ENCODE measurements at places on chromosomes 7 and 10. TPM values are rescaled to one million over a fixed set of nuclear protein-coding genes. Genes with fewer than 3 reads are reported as not detected.
A peak's percentile ranks its signal among the peaks of the same experiment; 100 is the strongest.

DNA sequence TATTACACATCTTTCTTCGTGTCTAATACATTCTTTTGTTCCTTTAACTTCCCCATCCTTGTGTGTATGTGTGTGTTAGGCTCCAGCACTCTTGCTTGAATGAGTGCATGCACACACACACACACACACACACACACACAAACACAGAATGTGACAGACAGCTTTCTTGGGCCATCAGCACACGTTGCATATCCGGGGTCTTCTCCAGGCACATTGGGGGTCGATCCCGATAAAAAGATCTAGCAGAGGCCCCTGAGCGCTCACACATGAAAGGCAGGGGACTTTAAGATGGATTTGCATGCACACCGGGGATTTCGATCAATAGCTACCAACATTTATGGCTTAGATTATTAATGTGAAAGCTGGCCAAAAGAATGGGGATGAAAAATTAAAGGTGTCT, 4.5 kb downstream of the SKIDA1 start:
- H3K4me3 ChIP-seq: peak overlapping the region; percentile 77
- peak overlapping the region; percentile 74 for H3K27ac ChIP-seq
- no peaks in the 10 kb centered on the region for H3K27me3 ChIP-seq
- no peaks in the 10 kb centered on the region for H3K36me3 ChIP-seq

DNA sequence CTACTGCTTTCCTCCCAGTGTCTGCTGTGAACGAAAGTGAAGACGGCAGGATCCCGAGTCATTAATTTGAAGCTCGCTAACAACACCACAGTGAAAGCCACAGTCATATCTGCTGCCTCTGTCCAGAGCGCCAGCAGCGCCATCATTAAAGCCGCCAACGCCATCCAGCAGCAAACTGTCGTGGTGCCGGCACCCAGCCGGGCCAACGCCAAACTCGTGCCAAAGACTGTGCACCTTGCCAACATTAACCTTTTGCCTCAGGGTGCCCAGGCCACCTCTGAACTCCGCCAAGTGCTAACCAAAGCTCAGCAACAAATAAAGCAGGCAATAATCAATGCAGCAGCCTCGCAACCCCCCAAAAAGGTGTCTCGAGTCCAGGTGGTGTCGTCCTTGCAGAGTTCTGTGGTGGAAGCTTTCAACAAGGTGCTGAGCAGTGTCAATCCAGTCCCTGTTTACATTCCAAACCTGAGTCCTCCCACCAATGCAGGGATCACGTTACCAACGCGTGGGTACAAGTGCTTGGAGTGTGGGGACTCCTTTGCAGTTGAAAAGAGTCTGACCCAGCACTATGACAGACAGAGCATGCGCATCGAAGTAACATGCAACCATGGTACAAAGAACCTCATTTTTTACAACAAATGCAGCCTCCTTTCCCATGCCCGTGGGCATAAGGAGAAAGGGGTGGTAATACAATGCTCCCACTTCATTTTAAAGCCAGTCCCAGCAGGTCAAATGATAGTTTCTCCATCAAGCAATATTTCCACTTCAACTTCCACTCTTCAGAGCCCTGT, 94.8 kb upstream of the KCNMA1 start:
- H3K4me1 ChIP-seq: no peaks in the 10 kb centered on the region
- no peak overlapping the region for H3K4me3 ChIP-seq
- no peaks in the 10 kb centered on the region for H3K27me3 ChIP-seq
- no peak overlapping the region for H3K27ac ChIP-seq

GRCh38 chr7:44383566-44383965, 58.2 kb upstream of the CAMK2B start:
- peak; percentile 65 for DNase-seq
- peaks cover 3% of the 10 kb centered on the region for H3K36me3 ChIP-seq
- no peaks in the 10 kb centered on the region for H3K27me3 ChIP-seq
- H3K4me1 ChIP-seq: peaks cover 29% of the 10 kb centered on the region

DNA sequence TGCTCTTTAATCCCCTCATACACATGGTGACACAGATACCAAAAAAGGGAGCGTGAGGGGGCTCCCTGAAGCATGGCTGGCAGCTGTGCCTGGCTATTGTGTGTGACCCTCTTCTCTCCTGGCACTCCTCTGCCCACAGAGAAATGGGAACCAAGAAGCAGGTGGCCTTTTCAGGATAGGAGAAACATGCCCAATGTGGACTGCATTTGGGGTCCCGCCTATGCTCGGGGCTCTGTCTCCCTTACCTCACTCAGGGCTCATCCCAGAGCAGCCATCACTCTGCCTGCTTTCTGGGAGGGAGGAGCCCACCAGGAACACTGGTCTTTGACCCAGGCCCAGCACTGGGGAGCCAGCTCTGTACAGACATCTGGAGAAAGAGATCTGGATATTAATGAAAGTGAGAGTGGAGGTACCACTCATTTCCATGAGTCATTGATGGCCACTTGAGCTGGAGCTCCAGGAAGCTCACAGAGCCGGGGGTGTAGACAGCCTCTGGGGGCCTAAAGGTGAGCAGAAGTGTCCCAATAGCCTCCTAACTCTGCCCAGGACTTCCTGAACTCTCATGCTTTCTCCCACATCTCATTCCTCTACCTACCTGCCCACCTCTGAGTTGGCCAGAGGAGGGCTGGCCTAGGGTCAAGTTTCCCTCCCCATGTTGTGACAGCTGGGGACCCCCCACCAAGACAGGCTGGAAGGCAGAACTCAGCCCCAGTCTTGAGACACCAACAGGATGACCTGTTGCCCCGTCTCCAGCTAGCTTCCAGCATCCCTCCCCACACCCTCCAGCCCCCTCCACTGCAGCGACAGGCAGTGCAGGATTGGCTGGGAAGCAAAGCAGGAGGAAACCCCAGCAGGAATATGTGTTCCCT, 42.6 kb downstream of the DRGX start:
- no peak for DNase-seq
- no peak overlapping the region for H3K4me3 ChIP-seq
- H3K36me3 ChIP-seq: no peaks in the 10 kb centered on the region

ANLN gene
- 1.1 TPM for total RNA-seq

PHYHIPL gene
- total RNA-seq: 0.32 TPM

PRLHR gene
- total RNA-seq: not detected

Measured in psoas muscle (tissue), 8 donors.